ENCODE measurements at places on chromosomes 11 and 22.

DNA sequence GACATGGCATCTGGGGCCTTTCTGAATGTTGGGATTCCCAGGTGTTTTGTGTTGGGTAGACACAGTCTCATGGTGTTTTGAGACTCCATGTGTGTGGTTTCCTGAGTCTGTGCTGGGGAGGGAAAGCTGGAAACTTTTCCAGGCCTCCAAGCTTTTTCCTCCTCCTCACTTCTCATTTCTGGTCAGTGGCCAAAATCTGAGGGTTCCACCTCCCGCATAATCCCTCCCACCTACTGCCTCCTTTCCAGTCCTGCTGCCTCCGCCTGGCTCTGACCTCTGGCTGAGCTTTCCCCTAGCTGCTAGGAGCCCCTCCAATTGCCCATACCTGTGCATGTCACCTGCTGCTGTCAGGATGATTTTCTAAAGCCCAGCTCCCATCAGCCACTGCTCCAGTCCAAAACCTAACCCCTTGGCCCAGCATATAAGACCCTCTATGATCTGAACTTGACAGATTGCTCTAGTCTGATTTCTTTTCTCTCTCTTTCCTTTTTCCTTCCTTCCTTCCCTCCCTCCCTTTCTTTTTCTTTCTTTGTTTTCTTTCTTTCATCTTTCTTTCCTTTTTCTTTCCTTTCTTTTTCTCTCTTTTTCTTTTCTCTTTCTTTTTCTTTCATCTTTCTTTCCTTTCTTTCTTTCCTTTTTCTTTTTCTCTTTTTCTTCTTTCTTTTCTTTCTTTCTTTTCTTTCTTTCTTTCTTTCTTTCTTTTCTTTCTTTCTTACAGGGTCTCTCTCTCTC is 51.4 kb upstream of the NECTIN1 start:
- DNase-seq = peak; percentile 17

- no peak for DNase-seq
Measured at GRCh38 chr11:64893194-64894069, 15.0 kb upstream of the EHD1 start.

GRCh38 chr11:104105155-104105554 is 58.8 kb downstream of the PDGFD start:
- DNase-seq = peak; percentile 17

DNA sequence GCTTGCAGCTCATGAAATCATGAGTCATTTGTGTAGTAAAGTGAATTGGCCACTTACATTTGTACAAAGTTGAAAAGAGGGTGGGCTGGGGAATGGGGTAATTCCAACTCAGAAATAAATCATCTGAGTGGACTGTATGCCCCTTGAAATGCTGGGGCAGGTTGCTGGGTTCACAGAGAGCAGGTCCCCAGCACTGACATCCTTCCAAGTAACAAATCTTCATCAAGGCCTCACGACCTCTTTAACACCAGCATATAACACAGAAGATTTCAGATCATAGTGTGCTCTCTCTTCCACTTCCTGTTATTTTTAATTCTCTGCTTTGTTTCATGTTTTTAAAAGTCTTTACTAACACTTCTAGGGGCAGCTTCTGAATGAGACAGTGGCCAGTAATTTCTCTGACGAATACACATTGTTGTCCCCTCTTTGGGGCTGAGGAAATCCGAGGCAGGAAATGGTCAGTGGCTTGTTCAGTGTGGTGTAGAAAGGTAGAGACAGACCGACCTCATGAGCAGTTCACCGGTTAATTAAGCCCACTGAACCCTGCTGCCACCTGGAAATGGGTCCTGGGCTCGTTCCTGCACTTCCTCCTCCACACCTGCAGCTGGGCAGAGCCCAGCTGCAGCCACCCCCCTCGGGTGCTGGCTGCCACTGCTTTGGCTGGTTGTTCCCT is 127.7 kb downstream of the MAML2 start:
- peak; percentile 81 for DNase-seq

GRCh38 chr22:24247011-24247507 is 2.2 kb upstream of the GGT5 start:
- DNase-seq = peak; percentile 16

DNA sequence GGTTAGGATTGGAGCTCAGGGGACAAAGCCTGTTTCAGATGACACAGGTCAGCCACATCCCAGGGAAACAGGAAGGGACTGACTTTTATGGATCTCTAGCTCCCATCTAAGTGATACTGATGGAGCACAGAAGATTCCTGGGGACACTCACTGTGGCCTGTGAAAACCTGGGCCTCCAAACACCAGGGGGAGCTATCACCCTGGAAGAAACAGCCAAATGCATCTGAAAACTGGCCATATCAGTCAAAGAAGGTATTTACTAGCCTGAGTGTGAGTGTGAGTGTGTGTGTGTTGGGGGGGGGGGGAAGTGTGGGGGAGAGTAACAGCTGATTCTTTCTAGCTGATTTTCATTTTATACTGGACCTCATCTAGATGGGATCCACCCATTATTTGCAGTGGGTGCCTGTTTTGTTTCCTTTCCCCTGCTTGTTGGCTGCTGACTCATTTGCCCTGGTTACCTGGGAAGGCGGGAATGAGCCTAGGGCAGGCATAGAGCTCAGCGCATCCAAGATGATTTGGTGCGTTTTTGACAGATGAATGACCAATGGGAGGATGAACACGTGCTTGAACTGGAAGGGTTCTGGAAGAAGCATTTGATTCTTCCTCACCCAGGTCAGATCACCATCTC is 284.0 kb downstream of the KIRREL3 start:
- peak; percentile 13 for DNase-seq

GRCh38 chr11:46835897-46836296 is 10.2 kb downstream of the CKAP5 start:
- DNase-seq = no peak

GRCh38 chr11:63535734-63536133 is 874 bp upstream of the PLAAT4 start:
- DNase-seq = no peak

DNA sequence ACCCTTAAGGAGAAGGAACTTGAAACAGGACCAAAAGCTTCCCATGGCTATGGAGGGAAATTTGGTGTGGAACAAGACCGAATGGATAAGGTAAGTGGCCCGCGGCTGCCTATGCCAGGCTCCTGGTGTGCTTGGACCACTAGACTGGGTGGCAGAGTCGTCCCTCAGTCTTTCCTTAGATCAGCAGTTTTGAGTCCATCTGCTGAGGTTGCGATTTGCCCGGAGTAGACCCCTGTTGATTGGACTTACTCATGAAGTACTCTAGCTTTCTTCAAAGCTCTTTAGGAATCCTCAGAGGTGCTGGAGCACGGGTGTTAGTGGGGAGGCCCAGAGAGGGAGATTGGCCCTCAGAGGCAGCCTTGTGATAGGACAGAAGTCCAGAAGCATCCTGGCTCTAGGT is 11.5 kb downstream of the CTTN start:
- no peak for DNase-seq

GRCh38 chr11:57699813-57700212 is 12.2 kb downstream of the MED19 start:
- no peak for DNase-seq

GRCh38 chr11:41498726-41499125 is 39.3 kb upstream of the LRRC4C start:
- no peak for DNase-seq

GRCh38 chr11:3103076-3103475 is 45.9 kb upstream of the CARS1 start:
- no peak for DNase-seq

DNA sequence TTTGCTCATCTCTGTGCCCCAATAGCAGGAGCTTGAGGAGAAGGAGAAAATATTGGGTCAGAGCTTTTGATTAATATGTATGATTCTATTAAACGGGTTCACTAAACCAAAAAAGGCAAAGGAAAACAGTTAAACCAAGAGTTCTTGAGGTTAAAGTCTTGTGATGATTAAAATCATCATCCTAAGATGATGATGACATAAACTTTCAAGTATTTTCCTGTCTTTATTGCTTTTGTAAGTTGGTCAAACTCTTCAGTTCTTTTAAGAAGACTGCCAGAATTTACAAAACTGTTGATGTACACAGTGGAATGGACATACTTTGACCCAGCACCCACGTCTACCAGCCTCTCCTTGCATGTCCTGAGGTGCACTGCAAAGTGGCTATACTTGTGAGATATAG is 41.0 kb downstream of the FDX1 start:
- peak; percentile 51 for DNase-seq

GRCh38 chr11:79461666-79462645 is 21.1 kb upstream of the TENM4 start:
- DNase-seq = peak; percentile 13

DNA sequence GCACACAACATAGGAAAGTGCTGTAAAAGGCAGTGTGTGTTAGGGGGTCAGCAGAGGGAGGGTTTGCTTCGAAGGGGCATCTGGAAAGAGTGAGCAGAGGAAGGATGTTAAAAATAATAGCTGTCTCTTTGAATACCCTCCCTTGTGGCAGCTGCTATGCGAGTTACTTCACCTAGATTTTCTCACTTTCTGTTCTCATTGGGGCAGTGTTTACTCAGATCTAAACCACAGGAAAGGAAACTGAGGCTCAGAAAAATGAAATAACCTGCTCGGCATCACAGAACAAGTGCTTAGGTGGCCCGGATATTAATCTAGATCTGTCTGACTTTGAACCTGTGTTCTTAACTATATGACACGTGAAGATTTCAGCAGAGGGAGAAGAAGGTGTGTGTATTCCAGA is 125.3 kb downstream of the C11orf91 start:
- DNase-seq = no peak

DNA sequence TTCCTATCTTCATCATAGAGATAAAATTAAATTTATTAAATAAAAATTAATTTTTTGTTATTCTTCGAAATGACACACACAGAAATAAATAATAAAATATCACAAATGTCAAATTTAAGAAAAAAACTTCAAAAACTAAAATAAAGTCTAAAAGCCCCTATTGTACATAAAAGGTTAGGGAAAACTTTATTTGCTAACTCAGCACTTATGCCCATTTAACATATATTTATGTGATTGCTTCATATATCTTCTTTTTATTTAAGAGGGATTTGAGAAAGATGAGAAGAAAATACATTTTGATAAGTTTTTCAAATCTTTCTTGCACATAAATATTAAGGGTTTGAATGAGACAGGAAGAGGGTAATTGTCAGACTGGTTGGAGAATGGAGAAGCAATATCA is 2350.4 kb upstream of the RAG2 start:
- no peak for DNase-seq
